GM12892 (cell line): ENCODE measurements at places on chromosomes 11 and 22.

- no peak for DNase-seq
Measured at GRCh38 chr11:131814108-131814507, 443.7 kb downstream of the NTM start.

- no peak for DNase-seq
Measured at GRCh38 chr11:104432526-104432925, 268.6 kb upstream of the PDGFD start.

DNA sequence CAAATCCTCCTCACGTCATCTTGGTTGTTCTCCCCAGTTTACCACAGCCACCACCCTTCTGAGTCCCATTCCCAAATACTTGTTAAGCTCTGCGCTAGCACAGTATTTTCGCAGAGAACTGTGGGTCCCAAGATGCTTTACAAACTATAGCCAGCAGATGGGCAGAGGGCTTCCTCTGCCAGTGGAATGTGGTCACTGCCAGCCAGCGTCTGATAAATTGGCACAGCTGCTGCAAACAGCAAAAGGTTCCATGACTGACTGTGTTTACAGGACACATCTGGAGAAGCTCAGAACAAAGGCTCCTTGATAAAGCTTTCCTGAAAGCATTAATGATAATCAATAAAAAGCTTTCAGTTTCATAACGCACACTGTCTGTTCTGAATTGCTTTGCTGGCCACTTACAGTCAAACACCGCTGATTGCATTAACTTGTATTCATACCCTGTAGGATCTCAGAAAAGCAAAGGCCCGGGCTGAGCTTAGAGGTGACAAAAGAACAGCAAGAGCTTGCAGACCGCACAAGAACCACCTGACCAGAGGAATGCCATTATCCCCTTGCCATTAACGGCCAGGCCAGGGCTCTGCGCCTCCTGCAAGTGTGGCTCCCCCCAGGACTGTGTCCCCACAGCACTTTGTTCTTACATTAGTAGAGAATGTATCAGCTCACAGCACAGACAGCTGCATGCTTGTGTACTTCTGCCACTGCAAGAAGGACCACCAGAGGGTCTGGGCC, 120.6 kb downstream of the MICAL3 start:
- no peak for DNase-seq

DNA sequence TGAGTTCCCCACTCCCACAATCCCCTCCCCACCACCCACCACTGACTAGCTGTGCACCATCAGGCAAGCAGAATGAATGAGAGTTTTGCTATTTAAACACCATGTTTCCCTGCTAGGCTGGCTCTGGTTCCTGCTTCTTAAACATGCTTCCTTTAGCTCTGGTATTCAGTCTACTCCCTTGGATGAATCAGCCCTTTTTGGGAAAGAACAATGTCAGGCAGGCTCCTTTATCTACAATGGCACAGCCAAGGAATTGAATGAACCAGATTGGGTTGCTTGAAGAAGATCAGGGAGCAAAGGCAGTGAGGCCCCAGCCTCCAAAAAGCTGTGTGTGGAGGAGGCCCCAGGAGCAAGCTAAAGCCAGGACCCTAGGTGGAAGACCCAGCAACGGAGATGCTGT, 92.9 kb upstream of the ISX start:
- no peak for DNase-seq

DNA sequence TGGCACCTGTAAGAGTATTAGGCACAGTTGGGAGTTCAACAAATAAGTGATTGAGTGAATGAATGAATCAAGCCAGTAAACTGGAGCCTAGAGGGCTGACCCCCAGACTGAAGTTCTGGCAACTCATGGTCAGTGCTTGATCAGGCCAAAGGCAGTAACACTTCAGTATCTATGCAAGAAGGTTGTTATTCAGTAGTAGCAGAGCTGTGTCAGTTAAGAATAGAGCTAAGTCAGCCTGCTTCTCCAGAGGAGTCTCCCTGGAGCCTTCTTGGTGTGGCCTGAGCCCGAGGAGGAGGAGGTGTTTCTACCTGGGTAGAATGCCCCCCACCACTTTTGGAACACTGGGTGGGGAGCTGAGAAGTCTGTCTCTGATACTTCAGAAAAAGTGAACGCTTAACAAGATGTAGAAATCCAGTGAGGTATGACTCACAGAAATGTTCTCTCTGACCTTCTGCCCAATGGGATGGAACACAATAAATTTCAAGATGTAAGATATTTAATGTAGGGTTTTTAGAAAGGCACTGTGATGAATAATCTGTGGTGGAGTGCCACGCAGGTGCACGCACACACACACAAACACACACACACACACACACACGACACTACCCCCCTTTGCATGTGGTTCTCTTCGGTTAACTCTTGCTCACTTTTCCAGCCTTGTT, 219.9 kb downstream of the HIPK3 start:
- DNase-seq = no peak

DNA sequence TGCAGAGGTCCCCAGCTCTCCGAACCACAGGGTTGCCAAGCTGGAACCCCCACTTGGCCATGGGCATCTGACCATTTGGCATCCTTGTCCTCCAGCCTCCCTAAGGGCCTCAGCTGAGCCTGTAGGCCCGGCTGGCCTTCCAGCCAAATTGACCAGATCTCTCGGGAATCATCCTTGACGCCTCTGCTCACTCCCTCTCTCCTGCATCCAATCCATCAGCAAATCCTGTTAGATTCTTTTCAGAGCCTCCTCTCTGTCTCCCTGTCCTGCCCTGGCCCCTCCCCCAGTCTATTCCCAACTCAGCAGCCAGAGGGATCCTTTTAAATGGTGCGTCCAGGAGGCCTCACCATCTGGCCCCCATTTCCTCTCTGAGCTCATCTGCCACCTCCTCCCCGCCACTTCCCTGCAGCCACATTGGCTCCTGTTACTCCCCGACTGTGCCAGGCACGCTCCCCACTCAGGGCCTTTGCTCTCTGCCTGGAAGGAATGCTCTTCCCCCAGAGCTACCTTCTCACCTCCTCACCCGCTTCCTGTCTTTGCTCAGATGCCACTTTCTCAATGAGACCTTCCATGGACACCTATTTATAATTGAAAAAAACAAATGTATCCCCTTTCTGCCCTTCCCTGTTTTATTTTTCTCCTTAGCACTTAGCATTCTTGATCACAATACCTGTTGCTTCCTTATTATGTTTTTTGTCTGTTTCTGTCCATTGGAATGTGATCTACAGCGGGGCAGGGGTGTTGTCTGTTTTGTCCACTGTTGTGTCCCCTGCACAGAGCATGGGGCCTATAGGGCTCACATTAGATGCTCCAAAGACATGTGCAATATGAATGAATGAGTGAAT, 78.1 kb downstream of the NFAM1 start:
- no peak for DNase-seq

- no peak for DNase-seq
Measured at GRCh38 chr11:59437770-59438169, 1.5 kb downstream of the OR5A1 start.

DNA sequence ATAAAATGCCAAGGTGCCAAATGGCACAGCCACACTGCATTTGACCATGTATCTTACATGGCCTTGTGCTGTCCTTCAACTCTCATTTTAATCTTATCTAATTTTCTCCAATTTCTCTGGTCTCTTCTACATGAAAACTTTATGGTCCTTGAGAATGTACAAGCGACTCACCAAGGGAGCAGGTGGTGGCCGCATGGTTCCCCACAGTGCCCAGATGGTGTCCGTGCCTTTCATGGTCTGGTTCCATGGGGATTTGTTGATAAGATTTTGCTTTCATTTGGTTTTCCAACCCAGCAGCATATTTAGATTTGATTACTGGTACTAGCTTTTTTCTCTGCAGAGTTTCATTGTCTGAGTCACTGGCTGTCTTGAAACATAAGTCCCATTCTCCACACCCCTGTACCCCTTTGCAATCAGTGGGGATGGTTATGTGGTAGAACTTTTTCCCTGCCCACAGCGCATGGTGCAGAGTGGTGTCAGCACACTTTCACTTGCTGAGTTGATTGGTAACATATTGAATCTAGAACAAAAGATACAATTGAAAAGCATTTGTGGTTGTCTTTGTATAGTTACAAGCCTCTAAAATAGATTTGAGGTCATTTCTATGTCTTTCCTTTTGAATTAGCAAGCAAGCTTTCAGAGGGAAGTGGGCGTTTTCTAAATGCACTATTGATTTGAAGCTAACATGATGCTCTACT, 24.1 kb downstream of the ZNRF3 start:
- DNase-seq = peak; percentile 37

GRCh38 chr11:70423523-70424505, 25.5 kb downstream of the CTTN start:
- DNase-seq = peak; percentile 58

DNA sequence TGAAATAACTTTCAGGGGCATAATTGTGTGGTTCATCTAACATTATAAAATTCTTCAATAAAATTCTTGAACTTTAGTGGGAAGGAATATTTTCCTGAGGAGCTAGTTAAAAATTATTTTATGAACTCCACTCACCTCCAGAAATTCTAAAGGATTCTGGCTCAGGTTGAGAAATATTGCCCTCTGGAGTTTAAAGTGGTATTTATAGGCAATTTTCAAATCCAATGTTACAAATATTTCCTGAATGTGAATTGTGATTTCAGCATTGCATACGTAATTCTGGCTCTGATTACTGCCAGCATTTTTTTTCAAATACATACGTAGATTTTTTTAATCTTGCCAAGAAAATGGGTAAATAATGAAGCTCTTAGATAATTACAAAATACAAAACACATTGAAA, 598.2 kb upstream of the ANO3 start:
- DNase-seq = no peak

GRCh38 chr11:134039726-134040385, 29.0 kb upstream of the JAM3 start:
- DNase-seq = no peak

- DNase-seq = no peak
Measured at GRCh38 chr22:37245740-37246139, 1.7 kb upstream of the RAC2 start.
